Tracheal epithelial cell (primary cell): ENCODE measurements at places on chromosomes 16 and 17. TPM values are rescaled to one million over a fixed set of nuclear protein-coding genes. Genes with fewer than 3 reads are reported as not detected.

Gene SPNS3
- 0.72 TPM in 1 of 2 replicates, not detected in the other for total RNA-seq

Gene HYDIN
- 0.43 and 1.4 TPM in 2 replicates for total RNA-seq

Gene NPIPA8
- total RNA-seq = 0.48 TPM in 1 of 2 replicates, not detected in the other

Gene AIPL1
- not detected in 2 replicates for total RNA-seq

Gene SDR42E1
- total RNA-seq = 21.2 and 31.8 TPM in 2 replicates

Gene ABCC6
- total RNA-seq = 0.21 and 0.48 TPM in 2 replicates

Gene TSEN54
- total RNA-seq = 20.2 and 50.1 TPM in 2 replicates

Gene HOXB7
- 0.21 and 1.4 TPM in 2 replicates for total RNA-seq

Gene LITAFD
- not detected in 2 replicates for total RNA-seq

Gene CORO1A
- 1.3 and 2.9 TPM in 2 replicates for total RNA-seq

Gene NOD2
- 4.5 and 14.0 TPM in 2 replicates for total RNA-seq

Gene CES5A
- total RNA-seq = not detected in 2 replicates

Gene TM4SF5
- not detected in 2 replicates for total RNA-seq

Gene MAPT
- total RNA-seq = under 0.01 TPM in 1 of 2 replicates, not detected in the other

Gene SLC35G3
- total RNA-seq = not detected in 2 replicates

Gene C1QTNF1
- 18.6 TPM in 1 of 2 replicates, not detected in the other for total RNA-seq

Gene ZNF469
- total RNA-seq = under 0.01 and 0.96 TPM in 2 replicates

Gene MPG
- 188 and 200 TPM in 2 replicates for total RNA-seq

Gene HS3ST3B1
- 2.2 and 3.0 TPM in 2 replicates for total RNA-seq

Gene GP1BA
- total RNA-seq = not detected in 2 replicates

Gene C1QTNF8
- total RNA-seq = not detected in 2 replicates

Gene MYL11
- total RNA-seq = not detected in 2 replicates

Gene BAIAP3
- 0.24 and 0.85 TPM in 2 replicates for total RNA-seq

Gene ITGB3
- 0.64 and 97.1 TPM in 2 replicates for total RNA-seq

Gene ALOXE3
- total RNA-seq = 0.85 and 1.4 TPM in 2 replicates

Gene NOS2
- total RNA-seq = 0.21 TPM in 1 of 2 replicates, not detected in the other

Gene C17orf78
- not detected in 2 replicates for total RNA-seq

Gene PRM2
- not detected in 2 replicates for total RNA-seq

Gene TIMM22
- total RNA-seq = 13.6 and 17.8 TPM in 2 replicates

Gene G6PC1
- under 0.01 TPM in 1 of 2 replicates, not detected in the other for total RNA-seq

Gene KRT24
- total RNA-seq = 0.21 TPM in 1 of 2 replicates, not detected in the other

Gene ASPA
- total RNA-seq = not detected in 2 replicates

Gene PABPN1L
- not detected in 2 replicates for total RNA-seq

Gene CLCN7
- total RNA-seq = 56.5 and 80.7 TPM in 2 replicates

Gene ABCC11
- 0.43 TPM in 1 of 2 replicates, not detected in the other for total RNA-seq

Gene CDH3
- 536 and 1,334 TPM in 2 replicates for total RNA-seq

Gene SOST
- under 0.01 TPM in 1 of 2 replicates, not detected in the other for total RNA-seq

Gene SMIM36
- under 0.01 TPM in 1 of 2 replicates, not detected in the other for total RNA-seq

Gene NAE1
- 78.6 and 87.2 TPM in 2 replicates for total RNA-seq

Gene SRR
- total RNA-seq = 5.5 and 9.6 TPM in 2 replicates

Gene ODAD4
- 0.72 TPM in 1 of 2 replicates, not detected in the other for total RNA-seq

Gene FHOD1
- 4.0 and 4.3 TPM in 2 replicates for total RNA-seq

Gene DPEP2
- under 0.01 TPM in 1 of 2 replicates, not detected in the other for total RNA-seq

Gene PTGES3L
- 0.21 and 0.24 TPM in 2 replicates for total RNA-seq

Gene SLFN12
- total RNA-seq = 5.5 and 11.1 TPM in 2 replicates

Gene MYL4
- not detected in 2 replicates for total RNA-seq

Gene CHMP6
- 4.0 and 10.1 TPM in 2 replicates for total RNA-seq

Gene HEXD
- 8.2 and 10.0 TPM in 2 replicates for total RNA-seq

Gene SLC52A1
- 0.48 and 1.7 TPM in 2 replicates for total RNA-seq

Gene CRHR1
- total RNA-seq = not detected in 2 replicates

Gene TBX6
- 0.48 and 1.1 TPM in 2 replicates for total RNA-seq

Gene CRLF3
- 22.6 and 26.7 TPM in 2 replicates for total RNA-seq

Gene OTOP3
- total RNA-seq = not detected in 2 replicates

Gene KRTAP3-1
- not detected in 2 replicates for total RNA-seq

Gene BTBD17
- total RNA-seq = not detected in 2 replicates

Gene KCNAB3
- under 0.01 TPM in 1 of 2 replicates, not detected in the other for total RNA-seq

Gene GDPD3
- total RNA-seq = 1.9 and 5.1 TPM in 2 replicates

Gene CCL7
- not detected in 2 replicates for total RNA-seq

Gene CCL22
- total RNA-seq = not detected in 2 replicates
